ENCODE measurements at places on chromosomes 5 and 9.

DNA sequence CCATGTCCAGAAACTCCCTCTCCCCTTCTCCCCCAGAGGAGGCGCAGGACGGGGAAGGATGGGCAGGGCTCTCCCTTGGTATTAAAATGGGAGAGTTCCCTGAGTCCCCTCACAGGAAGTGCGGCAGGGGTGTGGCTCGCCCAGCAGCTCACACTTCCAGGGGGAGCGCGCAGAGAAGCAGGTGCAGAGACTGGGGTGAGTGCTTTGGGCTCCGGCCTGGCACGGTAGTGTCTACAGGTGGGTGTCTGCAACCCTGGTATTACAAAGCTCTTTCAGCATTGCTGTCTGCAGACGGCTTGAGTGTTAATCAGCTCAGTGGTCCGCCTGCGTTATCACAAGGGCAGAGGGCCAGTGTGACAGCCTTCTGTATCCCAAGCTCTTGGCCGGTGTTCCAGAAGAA is 114.9 kb upstream of the FBXL7 start:
- no peak for DNase-seq

DNA sequence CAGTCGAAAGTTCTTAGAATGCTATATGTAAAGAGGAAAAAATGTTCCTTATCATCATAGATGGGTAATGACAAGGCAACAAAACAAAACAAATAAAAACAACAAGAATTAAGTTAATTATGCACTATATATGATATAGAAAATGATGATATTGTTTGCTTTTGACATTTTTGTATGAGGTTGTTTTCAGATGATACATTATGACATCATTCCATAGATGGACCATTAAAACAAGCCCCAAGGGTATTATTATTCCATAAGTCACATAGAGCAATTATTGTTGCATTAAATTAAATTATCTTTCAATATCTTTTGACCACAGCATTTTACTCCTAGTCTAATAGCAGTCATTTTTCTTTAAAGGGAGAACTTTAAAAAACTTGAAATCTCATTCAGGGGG is 56.5 kb upstream of the RICTOR start:
- DNase-seq = no peak

DNA sequence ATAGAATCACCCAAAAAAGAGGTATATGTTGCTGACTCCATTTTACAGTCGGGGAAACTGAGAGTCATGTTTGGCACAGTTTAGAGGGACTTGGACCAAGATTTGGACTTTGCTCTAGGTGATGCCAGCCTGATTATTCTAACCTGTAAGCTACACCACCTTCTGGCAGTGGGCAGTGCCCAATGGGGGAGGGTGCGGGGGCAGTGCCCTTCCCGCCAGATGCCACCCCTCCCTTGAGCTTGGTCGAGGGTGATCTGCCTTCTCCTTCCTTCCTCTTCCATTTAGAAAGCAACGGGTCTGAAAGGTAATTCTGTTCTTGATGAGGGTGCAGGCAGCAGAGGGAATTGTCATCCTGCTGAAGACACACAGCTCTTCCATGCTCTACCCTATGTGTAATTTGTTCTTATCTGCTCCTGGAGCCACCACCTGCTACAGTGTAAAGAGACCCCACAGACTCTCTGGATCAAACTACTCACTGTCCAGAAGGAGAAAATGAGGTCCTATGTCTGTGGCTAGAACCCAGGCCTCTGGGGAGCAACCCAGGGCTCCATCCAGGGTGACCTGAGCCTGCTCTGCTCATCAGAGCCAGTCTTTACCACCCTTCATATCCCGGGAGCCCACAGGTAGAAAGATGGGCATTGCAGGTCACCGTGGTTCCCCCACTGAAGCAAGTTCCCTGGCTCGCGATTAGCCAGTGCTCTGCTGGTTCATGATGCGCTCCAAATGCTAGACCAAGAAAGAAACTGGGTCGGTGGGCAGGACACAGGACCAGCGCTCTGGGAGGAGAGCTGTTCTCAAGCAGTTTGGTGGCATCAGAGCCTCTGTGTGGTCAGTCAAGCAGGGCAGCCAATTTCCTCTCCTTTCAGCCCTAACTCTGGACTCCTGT is 156.2 kb downstream of the RGS3 start:
- DNase-seq = no peak

- no peak for DNase-seq
These were observed 43.6 kb downstream of the GAS1 start for GRCh38 chr9:86903734-86904085.

DNA sequence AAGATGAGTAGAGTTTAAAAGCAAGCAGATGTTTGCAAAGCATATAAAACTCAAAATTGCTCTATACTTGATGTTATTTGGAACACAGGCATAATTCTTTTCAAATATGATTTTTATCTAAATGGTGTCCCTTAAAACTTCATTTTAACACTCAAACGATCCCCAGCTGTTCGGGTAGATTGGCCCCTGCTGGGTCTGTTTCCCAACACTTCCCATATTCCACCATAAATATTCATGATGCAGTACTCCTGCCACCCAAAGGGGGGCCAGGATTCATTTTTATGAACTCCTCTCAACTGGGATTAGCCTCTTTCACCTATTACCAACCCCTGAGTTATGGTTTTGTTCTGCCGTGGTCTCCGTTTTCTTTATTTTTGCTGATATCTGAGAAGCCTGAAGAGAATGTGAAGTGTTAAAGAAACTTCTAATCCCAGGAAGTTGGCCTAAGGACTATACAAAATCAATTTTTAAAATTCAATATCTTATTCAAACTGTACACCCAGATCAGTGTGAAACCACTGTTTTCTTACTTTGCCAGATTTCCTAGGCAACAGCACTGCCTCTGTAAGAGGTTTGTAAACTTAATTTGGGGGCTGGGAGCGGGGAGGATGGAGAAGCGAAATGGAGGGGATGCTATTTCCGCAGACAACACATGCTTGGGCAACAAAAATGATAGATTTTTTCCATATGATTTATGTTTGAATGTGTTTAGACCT is 384.1 kb downstream of the DMRT2 start:
- no peak for DNase-seq

DNA sequence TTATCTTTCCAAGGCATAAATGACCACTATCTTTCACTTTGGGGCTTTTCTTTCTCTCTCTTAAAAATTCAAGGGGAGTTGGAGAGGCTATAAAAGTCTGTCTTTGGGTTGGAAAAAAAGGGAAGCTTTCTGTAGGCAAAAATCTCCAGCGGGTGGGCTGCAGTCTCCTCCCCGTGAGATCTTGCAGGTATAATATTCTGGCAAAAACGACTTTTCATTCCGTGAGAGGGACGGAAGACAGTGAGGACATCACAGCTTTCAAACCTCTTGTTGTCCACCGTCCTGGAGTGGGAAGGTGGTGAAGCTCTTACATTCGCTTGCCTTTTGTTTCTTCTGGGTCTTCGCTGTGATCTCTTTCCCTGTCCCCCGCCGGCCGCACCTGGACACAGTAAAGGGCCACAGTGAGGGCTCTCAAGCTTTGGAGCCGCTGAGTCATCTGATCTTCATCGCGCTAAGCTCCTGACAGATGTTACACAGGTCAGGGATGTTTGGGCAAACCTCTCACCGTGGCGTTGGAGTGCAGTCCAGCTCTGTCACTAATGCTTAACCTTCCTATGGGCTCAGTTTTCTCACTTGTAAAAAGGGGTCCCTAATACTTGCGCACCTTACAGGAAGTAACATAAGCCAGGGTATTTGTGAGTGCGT is 61.9 kb upstream of the MEGF10 start:
- DNase-seq = no peak

DNA sequence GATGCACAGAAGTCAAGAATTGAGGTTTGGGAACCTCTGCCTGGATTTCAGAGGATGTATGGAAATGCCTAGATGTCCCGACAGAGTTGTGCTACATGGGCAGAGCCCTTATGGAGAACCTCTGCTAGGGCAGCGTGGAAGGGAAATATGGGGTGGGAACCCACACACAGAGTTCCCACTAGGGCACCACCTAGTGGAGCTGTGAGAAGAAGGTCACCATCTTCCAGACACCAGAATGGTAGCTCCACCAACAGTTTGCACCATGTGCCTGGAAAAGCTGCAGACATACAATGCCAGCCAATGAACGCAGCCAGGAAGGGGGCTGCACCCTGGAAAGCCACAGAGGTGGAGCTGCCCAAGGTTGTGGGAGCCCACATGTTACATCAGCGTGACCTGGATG is 104.5 kb downstream of the STK32A start:
- no peak for DNase-seq

DNA sequence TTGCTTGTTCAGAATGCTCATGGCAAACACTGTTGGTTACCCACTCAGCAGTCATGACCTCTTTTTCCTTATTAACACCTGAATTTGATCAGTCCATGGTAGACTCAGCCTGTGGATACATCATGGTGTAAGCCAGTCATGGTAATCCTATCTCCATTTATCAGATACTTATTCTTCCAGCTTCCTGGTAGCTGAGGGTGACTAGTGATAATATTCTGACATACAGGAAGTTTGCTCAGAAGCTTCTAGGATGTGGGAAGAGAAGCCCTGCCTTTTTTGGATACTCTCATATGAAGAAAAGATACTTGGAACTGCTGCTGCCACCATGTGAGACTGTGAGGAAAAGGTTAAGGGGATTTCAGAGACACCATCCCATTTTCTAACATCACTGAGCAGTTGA is 7.3 kb downstream of the GDA start:
- no peak for DNase-seq

- DNase-seq = no peak
These were observed 201.1 kb downstream of the EPB41L4A start for GRCh38 chr5:112217843-112218579.

- DNase-seq = no peak
These were observed 334.7 kb downstream of the FBXL7 start for GRCh38 chr5:15834596-15835245.

- no peak for DNase-seq
These were observed 6.9 kb downstream of the LPCAT1 start for GRCh38 chr5:1516615-1517601.

GRCh38 chr5:85663708-85664031 is 954.1 kb upstream of the COX7C start:
- DNase-seq = no peak

DNA sequence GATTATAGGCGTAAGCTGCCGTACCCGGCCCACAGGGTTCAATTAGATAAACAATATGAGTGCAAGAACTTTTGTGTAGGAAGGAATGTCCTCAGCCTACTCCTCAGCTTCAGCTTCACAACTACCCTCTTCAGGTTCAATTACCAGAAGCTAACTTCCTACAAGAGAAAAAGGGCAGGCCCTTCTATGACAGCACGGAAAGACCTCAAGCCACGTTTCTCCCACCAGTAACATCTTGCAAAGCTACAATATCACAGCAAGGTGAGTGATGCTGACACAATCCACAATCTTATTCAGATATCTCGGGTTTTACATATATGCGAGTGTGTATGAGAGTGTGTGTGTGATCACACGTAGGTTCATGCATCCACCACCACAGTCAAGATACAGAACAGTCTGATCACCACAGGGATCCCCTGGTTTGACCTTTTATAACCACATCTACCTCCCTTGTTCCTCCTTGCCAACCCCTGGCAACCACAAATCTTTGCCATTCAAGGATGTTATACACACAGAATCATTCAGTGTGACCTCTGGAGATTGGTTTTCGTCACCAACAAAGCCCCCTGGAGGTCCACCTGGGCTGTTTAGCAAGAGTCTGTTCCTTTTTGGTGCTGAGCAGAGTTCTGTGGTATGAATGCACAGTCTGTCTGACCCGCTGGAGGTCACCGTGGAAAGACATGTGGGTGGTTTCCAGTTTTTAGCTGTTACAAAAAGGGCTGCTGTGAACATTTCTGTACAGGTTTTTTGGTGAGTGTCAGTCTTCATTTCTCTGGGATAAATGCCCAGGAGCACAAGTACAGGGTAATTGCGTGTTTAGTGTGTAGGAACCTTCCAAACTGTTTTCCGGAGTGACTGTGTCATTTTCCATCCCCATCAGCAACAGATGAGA is 38.2 kb downstream of the IPPK start:
- no peak for DNase-seq

GRCh38 chr5:179869101-179869500 is 10.5 kb upstream of the MRNIP start:
- no peak for DNase-seq

DNA sequence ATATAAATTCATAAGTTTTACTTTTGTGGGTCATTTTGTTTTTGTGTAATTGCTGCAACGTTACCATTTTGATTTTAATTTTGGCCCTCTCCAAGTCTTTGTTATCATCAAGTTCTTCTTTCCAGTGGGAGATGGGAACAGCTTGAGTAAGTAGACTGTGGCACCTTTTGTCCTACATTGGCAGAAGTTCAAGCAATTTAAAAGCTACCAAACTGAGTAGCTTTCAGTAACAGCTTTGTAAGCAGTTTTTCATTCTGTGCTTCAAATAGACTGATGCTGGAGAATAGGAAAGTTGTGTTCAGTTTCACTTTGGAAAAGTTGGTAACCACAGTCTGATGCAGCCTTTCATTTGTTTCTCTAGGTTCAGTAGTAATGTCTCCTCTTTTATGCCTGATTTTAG is 47.8 kb upstream of the TMED7 start:
- no peak for DNase-seq

DNA sequence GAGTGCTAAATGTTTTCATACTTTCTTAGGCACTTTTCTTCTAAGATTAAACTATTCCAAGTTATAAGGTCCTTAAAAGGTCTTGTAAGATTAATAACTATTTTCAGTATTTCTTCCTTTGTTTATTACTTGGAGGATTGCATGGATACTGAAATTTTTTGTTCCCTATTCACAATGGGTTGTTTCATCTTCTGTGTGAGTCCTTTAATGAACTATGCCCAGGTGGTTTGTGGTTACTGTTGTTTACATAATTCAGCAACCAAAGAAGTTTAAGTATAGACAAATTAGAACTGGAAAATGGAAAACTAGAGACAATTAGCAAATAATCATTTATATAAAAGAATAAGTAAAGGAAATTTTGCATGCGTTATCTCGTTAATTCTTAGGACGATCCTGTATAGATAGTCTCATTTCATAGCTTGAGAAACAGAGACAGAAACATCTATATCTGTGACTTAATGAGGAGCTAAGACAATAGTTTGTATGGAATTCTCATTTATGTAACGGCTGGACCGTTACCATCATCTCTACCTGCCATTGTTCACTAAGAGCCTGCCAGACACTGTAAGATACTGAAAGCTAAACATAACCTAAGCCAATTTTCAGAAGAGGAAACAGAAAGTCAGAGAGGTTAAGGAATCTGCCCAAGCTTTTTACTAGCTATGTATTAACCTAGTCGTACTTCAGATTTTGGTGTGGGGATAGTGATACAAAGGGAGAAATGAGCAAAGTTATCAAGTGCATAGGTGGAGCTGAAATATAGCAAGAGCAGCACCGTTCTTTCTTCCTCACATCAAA is 148.2 kb downstream of the PAM start:
- no peak for DNase-seq

DNA sequence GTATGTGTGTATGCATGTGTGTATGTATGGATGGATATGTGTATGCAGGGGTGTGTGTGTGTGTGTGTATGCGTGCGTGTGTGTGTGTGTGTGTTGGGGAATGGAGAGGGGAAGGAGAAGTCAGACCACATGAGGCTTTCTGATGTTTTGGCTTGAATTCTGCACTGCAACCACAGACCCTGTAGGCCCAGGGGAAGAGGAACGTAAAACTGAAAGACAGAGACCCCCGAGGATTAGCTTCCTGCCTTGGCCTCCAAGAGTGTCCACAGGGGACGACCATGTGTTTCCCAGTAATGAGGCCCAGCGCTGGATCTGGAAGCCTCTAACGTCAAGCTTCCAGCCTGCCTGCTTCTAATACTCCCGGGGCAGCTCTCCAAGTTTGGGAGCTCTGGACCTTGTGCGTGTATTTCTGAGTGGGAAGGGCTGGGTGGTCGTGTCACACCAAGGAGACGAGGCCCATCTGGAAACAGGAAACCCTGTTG is 5.8 kb downstream of the DCANP1 start:
- DNase-seq = no peak

GRCh38 chr5:122576256-122577016 is 198.4 kb upstream of the SNX2 start:
- DNase-seq = no peak

GRCh38 chr5:88870285-88870684 is 12.7 kb downstream of the MEF2C start:
- DNase-seq = no peak

All from stimulated activated CD4-positive, alpha-beta T cell treated with anti-CD3 and anti-CD28 coated beads, Interleukin-4, amount 100 ng/mL, for 1 hour (primary cell).